ENCODE measurements at places on chromosomes 7 and 10. TPM values are rescaled to one million over a fixed set of nuclear protein-coding genes. Genes with fewer than 3 reads are reported as not detected.

Gene CYP26C1
- total RNA-seq = 0.15 TPM

Gene OGDH
- total RNA-seq = 79.4 TPM

Gene GPR15LG
- total RNA-seq = not detected

Gene PRKAG2
- total RNA-seq = 15.1 TPM

Gene PRXL2A
- total RNA-seq = 70.7 TPM

Gene DNAH11
- 2.8 TPM for total RNA-seq

- no peak for DNase-seq
These were observed 8.1 kb downstream of the ADAP1 start for GRCh38 chr7:946256-946996.

DNA sequence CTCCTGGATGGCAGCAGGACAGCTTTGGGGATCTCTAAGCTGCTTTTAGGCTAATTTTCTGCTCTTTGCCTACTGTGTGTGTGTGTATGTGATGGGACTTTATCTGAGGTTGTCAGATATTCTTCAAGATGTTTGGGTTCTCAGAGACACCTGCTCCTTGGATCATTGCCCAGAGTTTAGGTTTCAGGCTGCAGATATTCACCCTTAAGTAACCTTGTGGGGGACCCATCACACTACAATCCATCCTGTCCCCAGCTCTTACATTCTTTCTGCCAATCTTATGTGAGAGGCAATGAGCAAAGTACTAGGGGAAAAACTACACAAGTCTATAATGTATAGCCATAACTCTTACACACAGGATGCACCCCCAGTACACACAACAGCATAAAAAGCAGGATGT, 263.0 kb upstream of the ZWINT start:
- no peak for DNase-seq

- no peak for DNase-seq
These were observed 128.4 kb downstream of the ZFAND4 start for GRCh38 chr10:45544191-45544590.

GRCh38 chr10:6763423-6763822, 183.3 kb upstream of the PRKCQ start:
- DNase-seq = no peak

DNA sequence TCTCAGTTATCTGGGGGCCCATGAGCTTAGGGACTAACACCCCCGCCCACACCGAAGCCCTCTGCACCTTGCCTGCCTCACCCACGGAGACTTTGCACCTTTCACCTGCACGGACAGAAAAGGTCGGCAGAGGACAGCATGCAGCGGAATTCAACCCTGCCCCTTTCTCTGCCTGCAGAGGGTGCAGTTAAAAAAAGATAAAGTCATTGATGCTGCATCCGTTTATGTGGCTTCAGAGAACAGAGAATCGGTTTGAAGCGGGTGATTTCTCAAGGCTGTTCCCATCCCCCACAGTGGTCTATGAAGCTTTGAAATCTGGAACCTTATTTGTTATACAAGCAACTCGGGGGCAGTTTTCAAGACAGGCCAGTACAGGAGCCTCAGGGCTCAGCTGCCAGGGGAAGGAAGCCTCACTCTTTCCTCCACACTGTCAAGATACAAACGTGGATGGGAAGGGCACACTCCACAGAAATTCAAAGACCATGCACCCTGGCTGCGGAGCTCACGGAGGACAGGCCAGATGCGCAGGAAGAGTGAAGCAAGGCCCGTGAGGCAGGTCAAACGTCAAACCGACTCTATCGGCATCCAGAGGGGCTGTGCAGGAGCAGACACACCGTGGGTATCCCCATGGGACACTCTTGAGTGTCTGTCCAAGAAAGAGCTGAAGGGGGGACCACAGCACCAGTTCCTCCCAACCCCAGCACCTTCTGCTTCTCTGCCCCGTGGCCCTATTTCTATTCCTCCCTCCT, 66.3 kb downstream of the INSIG1 start:
- DNase-seq = no peak

- DNase-seq = no peak
These were observed 1.3 kb downstream of the FAS start for GRCh38 chr10:88991899-88992320.

- no peak for DNase-seq
These were observed 8.6 kb downstream of the GCK start for GRCh38 chr7:44180631-44181030.
